ENCODE measurements at places on chromosomes 11 and 22. TPM values are rescaled to one million over a fixed set of nuclear protein-coding genes. Genes with fewer than 3 reads are reported as not detected.

- no peak overlapping the region for H3K27ac ChIP-seq
- H3K4me3 ChIP-seq = no peak overlapping the region
- peak; percentile 98 for DNase-seq
- peaks cover 6% of the 10 kb centered on the region for H3K27me3 ChIP-seq
- H3K4me1 ChIP-seq = peaks cover 2% of the 10 kb centered on the region
Measured at GRCh38 chr11:128582496-128583366, 4.6 kb downstream of the ETS1 start.

DNA sequence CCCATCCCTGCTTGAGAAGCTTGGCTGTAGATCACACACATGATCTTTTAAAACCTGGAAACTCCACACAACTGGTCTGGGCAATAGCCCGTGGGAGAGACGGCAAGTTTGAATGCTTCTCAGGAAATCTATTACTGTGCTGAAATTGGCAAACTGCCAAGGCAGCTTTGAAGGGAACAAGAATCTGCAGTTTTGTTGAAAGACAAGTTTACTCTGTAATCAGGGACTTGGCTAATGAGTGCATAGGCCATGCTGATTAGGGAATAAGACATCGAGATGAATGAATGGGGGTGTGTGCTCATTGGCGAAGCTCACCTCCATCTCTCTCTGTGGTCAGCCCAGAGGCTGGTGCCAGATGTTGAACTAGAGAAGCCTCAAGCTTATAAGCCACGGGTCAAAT is 218.8 kb downstream of the HIPK3 start:
- peaks cover 4% of the 10 kb centered on the region for H3K4me1 ChIP-seq
- H3K4me3 ChIP-seq = no peak overlapping the region
- no peaks in the 10 kb centered on the region for H3K36me3 ChIP-seq
- no peak overlapping the region for H3K27ac ChIP-seq
- DNase-seq = peak; percentile 57

- H3K4me3 ChIP-seq = no peak overlapping the region
- peak overlapping the region; percentile 25 for H3K27ac ChIP-seq
- no peaks in the 10 kb centered on the region for H3K27me3 ChIP-seq
- no peak for DNase-seq
- peaks cover 39% of the 10 kb centered on the region for H3K4me1 ChIP-seq
- no peaks in the 10 kb centered on the region for H3K36me3 ChIP-seq
Measured at GRCh38 chr11:75349521-75350116, 1.8 kb downstream of the ARRB1 start.

- H3K27ac ChIP-seq = no peak overlapping the region
- peaks cover 24% of the 10 kb centered on the region for H3K27me3 ChIP-seq
- DNase-seq = peak; percentile 24
- H3K4me1 ChIP-seq = peaks cover 6% of the 10 kb centered on the region
- no peaks in the 10 kb centered on the region for H3K36me3 ChIP-seq
Measured at GRCh38 chr11:34358258-34358727, 483 bp upstream of the ABTB2 start.

GRCh38 chr22:36948273-36949225 is 35.1 kb downstream of the CSF2RB start:
- H3K27ac ChIP-seq = no peak overlapping the region
- peaks cover 8% of the 10 kb centered on the region for H3K27me3 ChIP-seq
- no peak overlapping the region for H3K4me3 ChIP-seq
- H3K36me3 ChIP-seq = no peaks in the 10 kb centered on the region
- H3K4me1 ChIP-seq = no peaks in the 10 kb centered on the region

- H3K27me3 ChIP-seq = no peaks in the 10 kb centered on the region
- H3K4me3 ChIP-seq = no peak overlapping the region
- H3K27ac ChIP-seq = no peak overlapping the region
- peaks cover 34% of the 10 kb centered on the region for H3K36me3 ChIP-seq
Measured at GRCh38 chr22:19848298-19849224, 6.1 kb downstream of the GNB1L start.

DNA sequence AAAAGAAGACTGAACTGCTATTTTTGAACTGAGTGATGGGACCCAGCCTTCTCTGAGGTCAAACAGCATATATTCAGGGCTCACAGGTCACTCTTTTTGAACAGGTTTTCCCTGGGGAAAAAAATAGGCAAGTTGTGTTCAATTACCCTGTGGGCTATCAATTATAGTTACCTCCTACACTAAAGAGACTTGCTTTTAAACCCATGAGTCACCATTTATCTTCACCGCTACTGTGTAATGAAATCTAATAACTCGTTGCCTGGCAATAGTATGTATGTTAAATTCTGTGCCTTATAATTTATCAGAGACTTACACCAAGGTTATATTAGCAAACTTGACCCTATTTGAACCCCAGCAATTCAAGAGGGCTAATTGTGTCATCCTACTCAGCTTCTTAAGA is 98.5 kb downstream of the CYP2R1 start:
- H3K4me3 ChIP-seq = no peak overlapping the region
- no peak overlapping the region for H3K27ac ChIP-seq
- DNase-seq = no peak
- no peaks in the 10 kb centered on the region for H3K4me1 ChIP-seq

- H3K4me3 ChIP-seq = no peak overlapping the region
- no peak overlapping the region for H3K27ac ChIP-seq
- peaks cover 58% of the 10 kb centered on the region for H3K36me3 ChIP-seq
- no peaks in the 10 kb centered on the region for H3K27me3 ChIP-seq
Measured at GRCh38 chr11:65185869-65186341, 4.2 kb downstream of the CAPN1 start.

Gene ALG9
- 35.7 TPM for total RNA-seq

Gene CD248
- total RNA-seq = 19.5 TPM
